Left hindlimb (tissue), 1 donor: ENCODE measurements at places on chromosomes 7 and 10.

GRCh38 chr10:12561720-12562119 is 212.4 kb downstream of the CAMK1D start:
- DNase-seq, result no peak

GRCh38 chr7:44280636-44280992 is 44.8 kb downstream of the CAMK2B start:
- no peak for DNase-seq

GRCh38 chr7:130904792-130905191 is 170.8 kb upstream of the KLF14 start:
- no peak for DNase-seq

DNA sequence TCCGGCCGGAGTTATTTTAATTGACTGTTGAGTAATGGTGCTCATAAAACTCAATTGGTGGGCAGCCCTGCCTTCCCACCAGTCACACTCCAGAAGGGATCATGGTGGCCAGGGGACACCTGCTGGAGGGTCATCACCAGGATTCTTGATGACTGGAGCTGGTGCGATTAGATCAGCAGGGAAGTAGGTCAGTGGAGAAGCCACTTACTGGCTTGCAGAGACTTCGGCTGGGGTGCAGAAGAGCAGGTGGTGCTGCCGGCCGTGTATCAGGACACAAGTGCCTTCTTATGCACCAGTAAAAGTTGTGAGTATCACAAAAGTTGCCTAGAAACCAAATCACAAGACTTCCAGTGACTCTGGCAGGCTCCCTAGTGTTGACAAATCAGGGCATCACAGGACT is 82.6 kb upstream of the CHCHD3 start:
- no peak for DNase-seq

DNA sequence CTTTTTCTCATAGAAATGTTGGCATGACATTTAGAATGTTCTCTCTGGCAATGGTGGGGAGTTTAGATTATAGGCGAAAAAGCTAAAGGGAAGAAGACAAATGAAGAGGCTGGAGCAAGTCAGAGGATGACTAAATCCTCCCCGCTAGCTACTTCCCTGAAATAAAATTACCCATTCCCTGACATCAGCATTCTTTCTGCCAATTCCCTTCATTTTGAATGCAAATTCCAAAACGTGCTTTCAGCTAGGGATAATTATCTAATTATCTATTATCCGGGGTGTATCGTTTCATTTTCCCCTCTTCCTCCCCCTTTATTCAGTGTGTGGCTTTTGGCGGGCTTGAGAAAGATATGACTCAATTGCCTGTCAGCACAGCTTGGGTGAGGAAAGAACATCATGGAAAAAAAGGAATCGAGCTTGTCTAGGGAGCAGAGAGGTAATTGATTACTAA is 672.3 kb downstream of the TNS3 start:
- DNase-seq, result no peak

DNA sequence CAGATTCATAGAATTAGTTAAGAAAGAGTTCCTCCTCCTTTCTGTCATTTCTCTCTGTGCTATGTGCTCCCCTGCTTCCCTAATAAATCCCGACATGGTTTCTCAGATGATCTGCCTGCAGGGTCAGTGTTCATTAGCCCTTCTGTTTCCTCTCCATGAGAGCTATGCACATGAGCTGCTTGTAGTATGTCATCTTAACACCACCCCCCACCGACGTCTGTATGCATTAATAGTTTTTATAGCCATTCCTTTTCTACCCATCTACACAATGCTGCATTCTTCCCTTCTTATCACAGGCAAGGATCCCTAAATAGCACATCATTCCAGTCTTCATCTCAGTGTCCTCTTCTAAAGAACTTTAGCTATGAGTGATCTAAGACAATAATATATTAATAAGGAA is 809.1 kb downstream of the ANKRD7 start:
- no peak for DNase-seq

- no peak for DNase-seq
Observed at GRCh38 chr10:62422068-62422590, 48.0 kb downstream of the ZNF365 start.

DNA sequence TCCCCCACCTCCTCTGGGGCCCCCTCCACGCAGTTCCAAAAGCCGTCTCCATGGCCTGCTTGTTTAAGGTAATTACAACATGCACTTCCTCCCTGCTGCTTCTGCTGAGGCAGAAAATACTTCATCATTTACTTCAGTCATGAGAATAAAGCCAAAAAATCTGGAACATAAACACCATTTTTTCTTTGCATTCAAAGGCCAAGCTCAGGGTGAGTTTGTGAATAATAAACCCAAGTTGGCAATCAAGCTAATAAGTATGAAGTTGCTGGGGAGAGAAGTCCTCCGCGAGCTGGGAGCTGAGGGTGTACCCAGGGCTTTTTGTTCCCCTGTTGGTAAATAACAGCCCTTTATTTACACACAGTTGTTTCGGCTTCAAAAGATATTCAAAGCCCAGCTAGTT is 70.5 kb downstream of the FAM204A start:
- DNase-seq, result no peak

DNA sequence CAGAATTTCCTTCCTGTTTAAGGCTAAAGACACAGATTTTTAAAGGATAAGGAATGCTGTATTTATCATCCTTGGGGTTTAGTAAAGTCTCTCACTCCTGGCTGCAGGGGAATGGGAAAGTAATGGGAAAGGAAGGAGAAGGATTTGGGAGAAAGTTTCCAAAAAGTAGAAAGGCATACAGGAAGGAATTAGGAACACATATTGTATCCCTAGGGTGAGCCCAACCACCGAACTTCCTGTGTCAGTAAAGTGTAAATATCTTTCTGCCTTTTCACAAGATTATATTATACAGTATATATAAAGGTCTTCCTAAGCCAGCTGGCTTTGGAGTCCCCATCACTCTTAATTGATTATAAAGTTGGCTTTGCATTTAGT is 12.0 kb upstream of the UBE2D1 start:
- no peak for DNase-seq

GRCh38 chr10:98357194-98357822 is 57.7 kb downstream of the PYROXD2 start:
- DNase-seq, result no peak

- no peak for DNase-seq
Observed at GRCh38 chr7:92768501-92769393, 67.6 kb downstream of the CDK6 start.

DNA sequence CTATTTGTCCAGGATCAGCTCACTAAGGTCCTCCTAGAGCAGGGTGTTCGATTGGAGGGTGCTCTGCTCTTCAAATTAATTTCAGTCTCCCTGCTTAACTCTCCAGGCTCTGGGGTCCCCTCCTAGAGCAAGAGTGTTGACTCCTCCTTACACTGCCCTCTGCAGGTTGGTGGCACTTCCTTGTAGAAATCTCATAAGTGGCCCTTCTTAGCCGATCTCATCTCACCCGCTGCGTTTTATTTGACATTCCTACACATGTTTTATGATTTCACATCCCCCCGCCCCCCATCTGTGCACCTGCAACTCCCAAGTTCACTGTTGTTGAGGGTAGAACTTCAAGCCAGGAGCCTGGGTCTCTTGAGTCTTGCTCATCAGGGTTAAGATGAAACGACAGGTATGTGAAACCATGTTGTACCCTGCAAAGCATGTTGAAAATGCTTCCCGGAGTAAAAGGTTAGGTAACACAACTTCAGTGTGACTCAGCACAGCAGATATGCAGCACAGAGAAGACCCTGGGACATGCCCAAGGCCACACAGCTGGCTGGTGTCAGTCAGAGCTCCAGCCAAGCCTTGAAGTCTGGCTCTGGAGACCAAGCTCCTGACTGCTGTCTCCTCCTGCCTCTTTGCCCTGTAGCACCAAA is 171.2 kb downstream of the PRKAG2 start:
- no peak for DNase-seq

DNA sequence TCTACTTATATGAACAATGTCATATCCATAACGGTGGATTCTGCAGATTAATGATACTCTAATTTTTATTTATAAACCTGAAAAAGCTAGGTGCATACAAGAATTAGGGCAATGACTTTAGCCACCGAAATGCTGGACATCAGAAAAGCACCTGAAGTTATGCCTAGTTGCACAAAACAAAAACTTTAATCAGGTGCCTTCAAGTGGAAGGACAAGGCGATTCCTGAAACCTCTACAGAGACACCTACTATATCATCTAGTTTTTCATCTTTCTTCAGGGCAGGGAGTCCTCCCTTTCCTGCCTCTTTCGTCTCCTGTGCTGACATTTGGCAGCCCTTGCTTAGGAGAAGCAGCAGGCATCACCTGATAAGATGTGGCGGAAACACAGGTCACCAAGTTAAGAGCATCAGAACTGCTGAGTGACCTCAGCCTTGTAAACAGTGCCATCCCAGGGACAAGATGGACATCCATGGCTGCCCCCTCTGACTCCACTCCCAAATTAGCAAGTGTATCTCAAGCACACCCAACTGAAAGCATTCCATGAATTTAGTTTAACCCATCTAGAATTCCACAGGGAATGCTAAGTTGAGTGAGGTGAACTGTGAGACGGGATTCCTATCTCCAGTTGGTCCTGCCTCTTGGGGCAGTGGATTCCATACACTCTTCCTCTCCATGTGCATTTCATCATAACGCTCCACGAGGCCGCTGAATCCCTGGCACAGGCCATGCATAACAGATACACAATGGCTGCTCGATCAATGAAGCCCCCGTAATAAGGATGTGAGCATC is 5.8 kb downstream of the ITPRIP start:
- DNase-seq, result no peak
